ENCODE measurements at places on chromosomes 5 and 9.

DNA sequence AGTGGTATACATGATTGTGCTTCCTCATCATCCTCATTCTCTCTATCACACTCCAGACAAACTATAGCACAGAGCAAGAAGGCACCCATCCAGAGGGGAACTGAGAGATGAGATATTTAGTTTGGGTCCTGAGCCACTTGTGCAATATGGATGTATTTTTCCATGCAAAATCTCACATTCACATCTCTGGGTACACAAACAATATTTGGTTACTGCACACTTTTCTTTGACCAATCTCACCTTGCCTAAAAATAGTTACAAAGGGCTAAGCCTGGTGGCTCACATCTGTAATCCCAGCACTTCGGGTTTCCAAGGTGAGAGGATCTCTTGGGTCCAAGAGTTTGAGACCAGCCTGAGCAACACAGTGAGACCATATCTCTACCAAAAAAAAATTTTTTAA lies 120.3 kb downstream of the SIL1 start:
- no peak for DNase-seq

- DNase-seq, result no peak
These were observed 605.0 kb downstream of the RAB3C start for GRCh38 chr5:59187857-59188256.

DNA sequence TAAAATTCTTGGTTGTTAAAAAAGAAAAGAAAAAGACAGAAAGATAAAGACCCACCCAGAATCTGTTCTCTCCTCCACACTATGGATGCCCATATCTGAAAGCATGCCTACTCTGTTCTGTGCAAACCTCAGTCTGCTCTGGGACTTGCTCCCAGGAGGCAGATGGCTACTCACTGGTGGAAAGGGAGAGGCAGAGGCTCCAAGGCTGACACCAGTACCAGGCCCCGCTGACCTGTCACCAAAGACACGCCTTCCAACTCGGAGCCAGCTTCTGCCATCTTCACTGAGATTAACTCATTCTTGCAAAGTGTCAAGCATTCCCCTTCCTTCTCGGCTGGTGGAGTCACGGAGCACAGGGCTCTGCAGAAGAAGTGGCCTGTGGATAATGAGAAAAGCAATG lies 21.6 kb downstream of the SH3TC2 start:
- DNase-seq, result no peak

DNA sequence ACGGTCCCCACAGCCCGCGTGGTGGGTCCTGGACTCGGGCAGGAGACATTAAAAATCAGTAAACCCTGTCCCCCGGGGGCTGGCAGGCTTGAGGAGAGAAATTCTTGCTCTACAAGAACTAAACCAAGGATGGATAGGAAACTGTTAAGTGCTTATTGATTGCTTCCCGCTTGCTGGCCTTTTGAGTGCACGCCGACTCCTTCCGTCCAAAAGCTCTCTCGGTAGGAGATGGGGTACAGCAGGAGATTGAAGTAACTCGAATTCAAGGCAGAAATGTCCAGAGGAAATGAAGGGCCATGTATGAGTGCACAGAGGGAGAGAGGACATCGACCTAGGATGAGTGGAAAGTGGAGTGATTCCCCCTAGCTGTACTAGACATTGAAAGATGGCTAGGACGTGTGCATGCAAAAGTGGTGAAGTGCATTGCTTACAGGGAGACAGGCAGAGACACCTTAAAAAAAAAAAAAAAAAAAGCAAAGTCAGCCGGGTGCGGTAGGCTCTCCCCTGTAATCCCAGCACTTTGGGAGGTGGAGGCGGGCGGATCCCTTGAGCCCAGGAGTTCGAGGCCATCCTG lies 923 bp downstream of the RECK start:
- no peak for DNase-seq

DNA sequence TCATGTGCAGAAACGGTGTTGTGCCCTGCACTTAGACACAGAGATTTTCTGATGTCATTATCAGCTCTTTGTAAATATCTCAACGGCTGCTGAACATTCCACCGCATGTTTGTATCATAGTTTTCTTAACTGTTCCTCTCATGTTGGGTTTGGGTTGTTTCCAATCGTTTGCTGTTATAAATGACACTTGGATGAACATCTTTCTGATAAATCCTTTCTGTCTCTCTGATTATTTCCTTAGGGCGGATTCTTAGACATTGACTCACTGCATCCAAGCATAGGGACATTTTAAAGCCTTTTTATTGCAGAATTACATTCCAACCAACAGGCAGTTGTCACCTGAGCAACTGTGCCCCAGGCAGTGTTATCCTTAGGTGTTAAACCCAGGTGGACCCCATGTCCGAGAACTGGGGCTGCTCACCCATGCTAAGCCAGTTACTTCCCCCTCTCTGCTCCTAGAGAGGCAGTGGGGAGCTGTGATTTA lies 28.5 kb downstream of the COL5A1 start:
- DNase-seq, result no peak

- DNase-seq, result no peak
These were observed 1409.7 kb upstream of the CDH18 start for GRCh38 chr5:21397693-21398092.

DNA sequence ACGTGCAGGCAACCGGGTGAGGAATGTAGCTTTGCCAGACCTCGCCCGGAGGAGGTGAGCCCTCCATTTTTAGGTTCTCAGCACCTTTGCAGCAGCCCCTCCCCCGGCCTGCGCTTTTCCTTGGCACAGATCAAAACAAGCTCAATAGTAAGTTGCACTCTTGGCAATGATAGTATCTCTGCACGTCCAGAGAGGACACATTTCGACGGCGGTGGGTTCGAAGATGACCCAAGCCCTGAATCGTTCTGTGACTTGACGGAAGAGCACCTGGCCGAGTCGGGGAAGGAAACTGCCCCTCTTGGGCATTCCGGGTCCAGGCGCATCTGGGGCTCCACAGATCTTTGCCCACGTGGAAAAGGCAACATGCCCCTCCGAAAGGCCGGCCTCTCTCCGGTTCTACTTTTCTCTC lies 904 bp downstream of the GDNF start:
- DNase-seq, result no peak

GRCh38 chr9:127897193-127897692 lies 2.2 kb downstream of the ST6GALNAC6 start:
- DNase-seq, result peak; percentile 27

DNA sequence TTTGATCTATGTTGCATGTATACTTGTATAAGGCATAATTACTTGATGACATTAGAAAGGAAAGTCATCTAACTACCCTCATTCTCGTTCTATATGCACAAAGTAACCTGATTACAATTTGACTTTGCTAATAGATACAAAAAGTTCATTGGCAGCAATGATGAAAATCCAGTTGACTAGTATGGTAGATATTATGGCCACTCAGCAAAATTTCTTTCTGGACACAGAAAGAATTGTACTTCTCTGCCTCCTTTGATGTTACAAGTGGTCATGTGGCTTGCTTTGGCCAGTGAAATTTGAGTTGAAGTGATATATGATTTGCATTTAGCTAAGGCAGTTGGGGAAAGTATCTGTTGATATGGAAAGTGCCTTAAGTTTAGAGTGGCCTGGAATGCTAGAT lies 723.7 kb upstream of the ARRDC3 start:
- no peak for DNase-seq

- DNase-seq, result no peak
These were observed 15.8 kb downstream of the F2RL2 start for GRCh38 chr5:76607353-76607871.

GRCh38 chr5:21219966-21220365 lies 1232.0 kb upstream of the CDH18 start:
- DNase-seq, result no peak

- no peak for DNase-seq
These were observed 19.5 kb downstream of the NCS1 start for GRCh38 chr9:130191749-130192120.

Measured in NCI-H748 treated with DMSO at 0.1 percent for 48 hours (cell line).